ENCODE measurements at places on chromosomes 11 and 22.

DNA sequence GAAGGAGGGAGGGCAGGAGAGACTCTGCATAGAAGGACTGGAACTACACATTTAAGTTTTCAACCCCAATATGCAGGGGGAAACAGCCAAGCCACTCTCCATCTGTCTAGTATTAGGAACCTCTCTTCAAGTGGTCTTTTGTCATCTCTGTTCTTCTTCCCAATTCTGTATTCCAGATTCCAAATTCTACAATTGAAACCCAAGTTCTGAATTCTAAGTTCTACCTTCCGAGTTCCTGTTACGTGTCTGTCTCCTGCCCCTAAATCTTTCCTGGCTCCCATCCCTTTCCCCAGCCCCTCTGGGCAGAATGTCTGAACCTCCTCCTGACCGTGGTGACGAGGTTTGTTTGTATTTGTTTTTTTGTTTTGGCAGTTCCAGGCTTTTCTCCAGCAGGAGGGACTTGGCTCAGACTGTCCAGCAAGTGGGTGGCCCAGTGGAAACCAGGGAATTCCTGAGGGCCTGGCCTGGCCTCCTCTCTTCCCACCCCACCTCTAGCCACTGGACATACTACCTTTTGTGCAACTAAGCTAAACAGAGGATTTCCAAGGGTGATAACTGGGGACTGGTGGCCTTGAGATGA lies 1.6 kb upstream of the THOC5 start:
- DNase-seq = no peak

- no peak for DNase-seq
These were observed 53.7 kb downstream of the TBC1D22A start for GRCh38 chr22:46815896-46816731.

DNA sequence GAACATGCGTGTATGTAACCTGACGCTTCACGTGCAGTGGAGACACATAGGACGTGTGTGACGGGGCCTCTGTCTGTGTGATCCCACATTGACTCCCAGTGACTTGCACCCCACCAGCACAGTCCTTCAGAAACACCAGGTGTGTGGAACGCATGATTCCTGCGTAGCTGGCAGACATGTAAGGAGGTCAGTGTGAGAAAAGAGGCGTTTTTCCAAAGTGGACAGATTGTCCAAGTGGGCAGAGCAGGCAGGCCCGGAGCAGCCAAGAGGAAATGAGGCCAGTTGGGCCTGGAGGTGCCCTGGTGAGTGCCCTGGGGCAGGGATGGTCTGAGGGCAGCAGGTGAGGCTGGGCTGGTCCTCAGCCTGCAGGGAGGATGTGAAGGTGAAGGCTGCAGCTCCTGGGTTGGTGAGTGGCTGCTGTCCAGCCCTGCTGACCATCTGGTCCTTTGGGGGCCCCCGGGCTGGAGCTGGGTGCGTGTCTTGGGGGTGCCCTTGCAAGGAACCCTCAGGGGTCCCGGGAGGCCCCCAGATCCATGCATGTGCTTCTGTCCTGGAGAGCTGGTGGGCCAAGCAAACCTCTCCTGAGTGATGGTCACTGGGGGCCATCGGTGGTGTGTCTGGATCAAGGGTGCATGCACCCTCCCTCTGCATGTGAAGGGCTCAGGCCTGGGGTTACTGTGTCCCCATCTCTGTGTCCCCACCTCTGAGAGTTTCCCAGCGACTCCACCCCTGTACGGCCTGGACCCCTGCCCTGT lies 26.6 kb downstream of the SHANK3 start:
- DNase-seq = no peak

DNA sequence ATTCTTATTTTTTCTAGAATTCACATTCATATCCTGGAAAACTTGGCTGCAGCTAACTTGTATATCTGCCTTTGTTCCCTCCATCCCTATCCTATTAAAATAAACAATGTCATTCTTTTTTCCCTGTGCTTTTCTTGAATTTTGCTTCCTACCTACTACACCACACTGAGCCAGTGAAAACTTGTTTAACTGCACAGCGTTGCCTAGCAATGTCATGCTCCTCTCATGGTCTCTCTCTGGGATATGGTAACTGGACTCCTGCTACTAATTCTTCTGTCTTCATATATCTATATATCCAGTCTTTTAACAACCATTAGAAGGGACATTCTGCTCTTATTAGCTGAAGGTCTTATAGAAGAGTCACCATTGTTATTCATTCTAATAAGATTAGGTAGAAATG lies 434.4 kb downstream of the METTL15 start:
- DNase-seq = no peak

GRCh38 chr22:20242393-20243175 lies 25.5 kb downstream of the RTN4R start:
- DNase-seq = no peak

DNA sequence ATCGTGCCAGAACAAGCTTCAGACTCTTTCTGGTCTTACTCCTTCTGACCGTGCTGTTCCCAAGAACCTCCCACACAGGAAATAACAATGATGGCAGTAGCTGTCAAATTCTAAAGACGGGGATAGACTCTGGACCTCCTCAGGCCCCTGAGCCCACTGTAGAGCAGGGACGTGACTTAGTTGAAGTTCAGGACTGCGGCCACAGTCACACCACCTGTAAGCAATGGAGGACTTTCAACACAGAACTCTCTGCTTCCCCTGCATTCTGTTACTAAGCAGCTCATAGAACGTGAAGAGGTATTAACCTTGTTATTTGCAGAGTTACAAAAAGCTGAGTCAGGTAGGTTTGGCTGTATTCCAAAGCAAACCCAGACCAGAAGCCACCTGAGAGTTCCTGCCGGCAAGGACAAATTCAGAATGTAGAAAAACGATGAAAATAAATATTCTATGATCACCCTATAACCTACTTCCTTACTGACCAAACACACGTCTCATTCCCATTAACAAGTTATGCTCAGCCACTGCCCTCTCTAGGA lies 12.7 kb downstream of the TMEM45B start:
- DNase-seq = no peak

DNA sequence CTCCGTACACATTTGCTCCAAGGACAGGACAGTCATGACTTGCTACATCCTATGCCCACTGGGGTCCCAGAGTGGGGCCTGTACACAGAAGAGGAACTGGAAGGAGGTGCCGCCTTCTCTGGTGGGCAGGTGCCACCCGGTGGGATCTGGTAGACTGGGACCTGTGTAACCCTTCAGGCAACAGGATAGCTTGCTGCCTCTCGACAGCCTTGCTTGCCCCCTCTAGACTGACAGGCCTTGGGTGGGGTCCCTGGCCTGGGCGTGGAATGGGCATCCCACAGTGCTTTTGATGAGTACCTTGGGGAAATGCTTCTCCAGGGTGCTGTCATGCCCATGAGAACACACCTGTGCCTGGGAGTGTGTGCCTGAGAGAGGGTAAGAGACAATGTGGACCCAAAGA lies 15.8 kb downstream of the SHANK3 start:
- no peak for DNase-seq

GRCh38 chr11:95175818-95176380 lies 55.1 kb downstream of the SESN3 start:
- DNase-seq = no peak

- no peak for DNase-seq
These were observed 41.1 kb downstream of the RPS6KA4 start for GRCh38 chr11:64400102-64400501.

GRCh38 chr22:43501878-43502277 lies 90.1 kb downstream of the MPPED1 start:
- DNase-seq = no peak

GRCh38 chr22:27084130-27084529 lies 426.7 kb downstream of the MIAT start:
- no peak for DNase-seq

DNA sequence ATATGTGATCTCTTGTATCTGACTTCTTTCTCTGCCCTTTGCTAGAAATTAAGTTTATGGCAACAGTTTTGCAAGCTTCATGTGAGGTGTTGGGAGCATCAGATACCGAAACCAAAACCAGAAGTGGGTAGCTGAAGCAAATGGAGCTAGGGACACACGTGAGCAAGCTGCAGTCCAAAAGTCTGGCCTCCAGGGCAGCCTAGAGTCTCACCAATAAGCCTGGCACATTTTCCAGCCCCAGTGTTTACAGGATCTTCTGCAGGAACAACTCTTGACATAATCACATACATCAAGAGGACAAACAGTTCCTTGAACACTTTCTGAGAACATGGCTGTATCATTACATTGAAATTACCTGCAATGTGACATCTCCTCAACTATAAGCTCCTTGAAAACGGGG lies 114.1 kb downstream of the LARGE1 start:
- DNase-seq = no peak

DNA sequence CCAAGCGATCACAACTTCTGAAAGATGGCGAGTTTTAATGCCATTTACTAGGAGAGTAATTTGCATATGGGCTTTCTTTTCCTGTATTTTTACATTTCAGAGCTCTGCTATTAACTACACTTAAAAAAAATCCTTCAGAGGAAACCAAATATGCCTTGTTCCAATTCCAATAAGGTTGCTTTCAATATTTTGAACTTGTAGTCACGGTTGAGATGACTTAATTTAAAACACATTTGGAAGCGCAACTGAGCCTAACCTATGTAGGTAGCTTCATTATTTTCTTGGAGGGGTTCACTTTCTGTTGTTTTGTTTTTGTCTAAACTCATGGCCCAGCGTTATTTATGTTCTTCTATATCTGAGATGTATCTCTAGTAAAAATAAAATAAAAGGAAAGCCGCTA lies 93.4 kb downstream of the BLID start:
- DNase-seq = no peak

GRCh38 chr11:95241681-95242081 lies 10.7 kb upstream of the SESN3 start:
- DNase-seq = no peak

DNA sequence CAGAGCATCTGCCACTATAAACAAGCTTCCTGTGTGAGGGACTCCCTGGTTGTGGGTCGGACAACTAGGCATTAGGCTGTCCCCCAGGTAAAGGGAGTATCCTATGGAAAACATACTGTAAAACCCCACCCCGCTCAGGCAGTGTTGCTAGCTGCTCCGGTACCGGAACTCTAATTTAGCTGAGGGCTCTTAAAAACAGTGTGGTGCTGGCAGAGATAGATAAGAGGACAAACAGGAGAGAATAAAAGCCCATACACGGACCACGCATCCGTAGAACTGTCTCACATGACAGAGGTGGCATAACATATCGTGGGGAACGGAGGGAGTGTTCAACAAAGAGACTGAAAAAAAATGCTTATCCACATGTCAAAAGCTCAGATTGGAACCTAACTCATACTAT lies 3.4 kb upstream of the MOGAT2 start:
- no peak for DNase-seq

GRCh38 chr22:49953680-49954344 lies 6.8 kb upstream of the PIM3 start:
- DNase-seq = no peak

GRCh38 chr22:36874309-36874696 lies 13.5 kb downstream of the NCF4 start:
- DNase-seq = no peak

- no peak for DNase-seq
These were observed 76.4 kb downstream of the COMMD9 start for GRCh38 chr11:36212564-36213392.

DNA sequence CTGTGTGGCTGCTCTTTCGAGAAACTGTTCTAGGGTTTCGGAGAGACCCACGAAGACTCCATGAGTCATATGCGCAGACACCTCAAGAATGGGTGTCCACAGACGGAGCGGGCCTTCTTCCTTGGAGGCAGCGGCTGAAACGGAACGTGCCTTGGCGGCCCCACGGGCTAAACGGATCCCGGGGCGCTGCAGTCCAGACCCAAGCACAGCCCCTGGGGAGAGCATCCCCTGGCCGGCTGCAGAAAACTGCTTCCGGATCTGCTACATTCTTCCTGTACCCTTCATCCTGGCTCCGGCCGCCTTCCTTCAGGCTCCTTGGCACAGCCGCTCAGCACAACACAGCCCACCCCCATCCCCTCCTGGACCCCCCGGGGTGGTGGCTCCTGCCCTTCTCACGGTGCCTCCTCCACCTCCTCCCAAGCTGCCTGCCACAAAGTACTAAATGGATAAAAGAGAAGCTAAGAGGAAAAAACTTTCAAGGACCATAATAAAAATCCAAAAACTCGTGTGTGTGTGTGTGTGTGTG lies 25.4 kb downstream of the CPT1A start:
- no peak for DNase-seq

DNA sequence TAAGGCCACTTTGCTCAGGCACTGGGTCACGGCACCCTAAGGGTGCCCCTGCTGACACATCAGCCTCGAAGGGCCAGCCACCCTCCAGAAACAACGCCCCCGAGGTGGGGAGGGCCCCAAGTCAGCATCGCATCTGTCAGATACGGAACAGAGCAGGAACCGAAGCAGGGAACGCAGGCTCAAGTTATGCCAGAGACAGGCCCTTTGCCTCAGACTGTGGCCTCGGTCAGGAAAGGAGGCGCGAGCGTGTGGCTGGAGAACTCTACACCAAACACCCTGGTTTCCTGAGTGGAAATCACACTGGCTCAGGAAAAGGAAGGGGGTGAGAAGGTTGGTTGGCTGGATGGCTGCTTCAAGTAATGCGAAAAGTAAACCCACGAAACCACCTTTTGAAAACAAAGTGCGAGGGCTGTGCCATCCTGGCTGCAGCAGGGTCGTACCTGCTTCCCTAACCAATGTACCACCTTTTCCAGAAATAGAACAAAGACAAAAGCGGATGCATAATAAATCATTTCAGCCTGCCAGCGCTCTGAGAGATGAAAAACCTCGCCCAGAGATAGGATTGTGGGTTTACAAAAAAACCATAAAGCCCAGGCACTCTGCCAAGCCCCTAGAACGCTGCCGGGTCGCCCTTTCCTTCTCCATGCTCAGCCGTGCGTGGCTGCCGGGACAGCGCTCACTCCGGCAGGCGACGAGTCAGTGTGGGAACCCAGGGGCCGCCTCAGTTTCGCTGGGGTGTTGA lies 38.6 kb downstream of the TRMU start:
- DNase-seq = no peak

GRCh38 chr11:123702139-123702538 lies 39.3 kb downstream of the ZNF202 start:
- no peak for DNase-seq

GRCh38 chr11:34348919-34349318 lies 8.9 kb downstream of the ABTB2 start:
- no peak for DNase-seq

GRCh38 chr11:47411884-47412746 lies 3.7 kb downstream of the SLC39A13 start:
- DNase-seq = no peak

DNA sequence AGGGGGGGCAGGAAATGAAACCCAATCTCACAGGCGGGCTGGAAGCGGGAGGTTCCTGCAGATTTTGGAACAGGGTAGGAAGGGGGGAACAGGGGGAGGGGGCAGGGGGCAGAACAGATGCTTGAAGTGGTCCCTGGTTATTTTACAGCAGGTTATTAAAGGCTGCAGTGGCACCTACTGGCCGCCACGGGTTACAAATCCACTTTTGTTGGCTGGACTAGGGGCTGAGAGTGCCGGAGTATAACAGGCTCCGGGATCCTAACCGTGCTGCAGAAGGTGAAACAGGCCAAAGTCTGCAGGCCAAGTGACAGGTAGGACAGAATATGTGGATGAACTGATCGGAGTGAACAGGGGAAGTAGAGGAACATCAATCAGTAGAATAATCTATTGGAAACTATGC lies 2.5 kb downstream of the ROBO3 start:
- no peak for DNase-seq

Data from stimulated activated CD8-positive, alpha-beta memory T cell treated with anti-CD3 and anti-CD28 coated beads, Interleukin-7, amount 100 ng/mL, for 24 hours (primary cell).